ENCODE measurements at places on chromosomes 12 and 14.
A peak's percentile ranks its signal among the peaks of the same experiment; 100 is the strongest.

- no peak for ATAC-seq
These were observed 5.2 kb downstream of the CALM1 start for GRCh38 chr14:90402016-90402415.

- ATAC-seq: no peak
These were observed 198.9 kb upstream of the SFSWAP start for GRCh38 chr12:131511803-131512561.

DNA sequence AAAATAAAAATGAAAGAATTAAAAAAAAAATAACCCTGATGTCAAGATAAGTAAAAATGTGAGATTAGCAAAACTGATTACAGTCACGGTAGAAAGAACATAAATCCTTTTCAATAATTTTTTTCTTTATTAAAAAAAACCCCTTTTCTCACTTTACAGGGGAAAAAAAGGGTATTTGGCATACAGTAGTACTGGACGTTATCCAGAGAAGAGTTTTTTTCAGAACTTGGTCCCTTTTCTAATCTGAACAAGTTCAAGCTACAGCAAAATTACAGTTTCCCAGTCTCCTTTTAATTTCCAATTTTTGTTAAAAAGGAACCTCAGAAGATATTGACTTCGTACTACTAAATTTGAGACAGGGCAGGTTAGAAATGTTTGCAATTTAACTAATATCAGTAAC is 134.7 kb upstream of the DCN start:
- no peak for ATAC-seq

DNA sequence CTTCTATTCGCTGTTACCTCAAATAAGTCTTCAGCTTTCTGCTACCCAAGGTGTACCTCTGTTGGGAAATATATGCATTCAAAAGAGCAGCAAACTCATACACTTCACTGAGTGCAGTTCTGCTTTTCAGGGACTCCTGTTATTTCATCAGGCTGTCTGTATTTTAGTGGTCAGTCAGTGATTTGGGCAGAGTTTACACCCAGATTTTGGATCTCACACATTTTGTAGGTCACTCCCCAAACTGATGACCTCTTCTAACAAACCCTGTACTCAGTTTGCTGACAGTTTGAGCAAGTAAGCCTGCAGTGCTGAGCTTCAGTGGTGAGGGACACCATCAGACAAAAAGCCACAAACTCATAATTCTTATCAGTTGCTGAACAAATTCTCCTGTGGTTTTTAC is 8.2 kb upstream of the WASHC4 start:
- ATAC-seq: no peak

DNA sequence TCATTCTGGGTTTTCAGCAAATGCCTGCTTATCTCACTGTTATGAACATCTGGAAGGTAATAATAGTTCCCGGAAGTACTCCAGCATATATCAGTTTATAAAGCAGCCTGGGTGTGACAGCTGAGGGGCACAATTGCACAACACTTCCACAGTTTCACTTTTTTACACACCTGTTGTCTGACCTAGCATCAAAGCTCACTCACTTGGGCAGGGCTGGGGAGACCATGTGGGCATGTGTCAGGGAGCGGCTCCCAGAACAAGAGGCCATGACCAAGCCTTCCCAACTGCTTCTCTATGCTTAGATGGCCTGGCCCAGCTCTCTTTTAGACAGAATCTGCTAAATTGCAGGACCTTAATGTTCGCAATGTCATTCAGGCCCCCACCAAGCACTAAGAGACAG is 51.1 kb upstream of the RIC8B start:
- ATAC-seq: no peak

DNA sequence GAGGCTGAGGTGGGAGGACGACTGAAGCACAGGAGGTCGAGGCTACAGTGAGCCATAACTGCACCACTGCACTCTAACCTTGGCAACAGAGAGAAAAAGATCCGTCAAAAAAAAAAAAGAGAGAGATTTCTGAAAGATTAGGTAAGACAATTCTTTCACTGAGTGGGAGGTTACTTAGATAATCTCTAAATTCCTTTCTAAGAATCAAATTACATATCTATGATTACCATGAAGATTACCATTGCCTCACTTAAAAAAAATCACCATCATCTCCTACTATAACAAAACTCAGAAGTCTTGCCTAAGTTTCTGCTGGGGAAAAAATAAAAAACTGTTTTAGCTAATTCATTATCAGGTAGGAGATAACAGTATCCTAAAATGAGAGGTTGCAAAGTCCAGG is 366.7 kb downstream of the DUSP6 start:
- no peak for ATAC-seq

- no peak for ATAC-seq
These were observed 83.5 kb downstream of the TTC6 start for GRCh38 chr14:37678916-37679315.

DNA sequence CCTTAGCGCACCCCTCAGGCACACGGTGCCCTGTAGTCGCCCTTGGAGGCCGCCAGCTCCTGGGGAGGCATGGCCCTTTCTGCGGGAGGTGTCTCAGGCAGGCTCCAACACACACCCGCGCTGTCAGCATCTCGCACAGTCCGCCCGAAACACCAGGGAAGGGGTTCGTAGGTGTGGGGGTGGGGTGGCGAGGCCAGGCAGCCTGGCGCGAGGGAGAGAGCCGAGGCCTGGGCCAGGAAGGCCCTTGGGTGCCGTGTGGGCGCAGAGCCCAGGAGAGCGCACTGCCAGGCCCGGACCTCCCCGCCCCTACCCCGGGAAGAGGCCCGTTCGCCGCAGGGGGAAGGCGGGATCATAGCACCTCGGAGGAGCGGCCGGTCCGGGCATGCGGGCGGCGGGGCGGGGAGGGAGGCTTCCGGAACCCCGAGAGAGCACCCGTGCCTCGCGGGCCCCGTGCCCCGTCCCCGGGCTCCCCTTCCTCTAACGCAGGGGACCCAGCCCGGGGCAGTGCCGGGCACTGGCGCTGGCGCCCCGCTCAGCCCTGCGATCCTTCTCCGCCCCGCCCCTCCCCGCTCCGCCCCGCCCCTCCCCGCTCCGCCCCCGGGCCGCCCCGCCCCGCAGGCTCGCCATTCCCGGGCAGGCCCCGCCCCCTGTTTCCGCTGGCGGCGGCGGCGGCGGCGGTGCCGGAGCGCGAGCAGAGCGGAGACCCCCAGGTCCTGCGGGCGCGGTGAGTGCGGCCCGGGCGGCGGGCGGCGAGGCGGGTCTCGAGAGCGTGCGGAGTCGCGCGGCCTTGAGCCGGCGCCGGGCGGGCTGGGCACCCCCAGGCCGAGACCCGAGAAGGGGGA is at the start of gene TSPAN9:
Gene TSPAN9 (plus strand): TSS at position 650 of the 842 bp plus-strand sequence. CDS start 123,815 bp downstream, outside the sequence.
- peak; percentile 89 for ATAC-seq

GRCh38 chr12:123151457-123152454 is 866 bp upstream of the PITPNM2 start:
- no peak for ATAC-seq

DNA sequence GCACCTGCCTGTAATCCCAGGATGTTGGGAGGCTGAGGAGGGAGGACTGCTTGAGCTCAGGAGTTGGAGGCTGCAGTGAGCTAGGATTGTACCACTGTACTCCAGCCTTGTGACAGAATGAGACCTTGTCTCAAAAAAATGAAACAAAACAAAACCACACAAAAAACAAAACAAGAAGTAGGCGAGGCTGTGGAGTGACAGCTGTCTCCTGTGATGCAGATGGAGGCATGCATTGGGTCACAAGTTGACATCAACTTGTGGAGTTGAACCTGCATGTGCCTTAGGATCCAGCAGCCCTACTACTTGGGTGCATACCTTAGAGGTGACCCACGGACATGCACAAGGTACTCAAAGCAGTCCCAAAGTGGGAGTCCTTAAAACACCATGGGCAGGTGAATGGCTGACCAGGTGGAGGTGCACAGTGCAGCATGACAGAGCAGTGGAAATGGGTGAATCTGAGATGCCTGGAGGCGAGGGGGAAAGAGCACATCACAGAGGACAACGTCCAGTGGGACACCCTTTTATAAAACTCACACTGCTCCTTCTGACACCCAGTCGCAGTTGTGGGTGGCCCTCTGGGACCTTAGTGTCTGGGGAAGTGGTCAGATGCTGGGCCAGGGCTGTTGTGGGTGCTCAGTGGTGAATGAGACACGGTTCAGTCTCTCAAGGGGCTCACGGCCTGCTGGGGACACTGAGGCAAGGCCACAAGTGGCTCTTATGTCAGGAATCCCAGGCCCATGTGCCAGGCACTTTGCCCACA is 12.7 kb downstream of the PLBD2 start:
- ATAC-seq: no peak

DNA sequence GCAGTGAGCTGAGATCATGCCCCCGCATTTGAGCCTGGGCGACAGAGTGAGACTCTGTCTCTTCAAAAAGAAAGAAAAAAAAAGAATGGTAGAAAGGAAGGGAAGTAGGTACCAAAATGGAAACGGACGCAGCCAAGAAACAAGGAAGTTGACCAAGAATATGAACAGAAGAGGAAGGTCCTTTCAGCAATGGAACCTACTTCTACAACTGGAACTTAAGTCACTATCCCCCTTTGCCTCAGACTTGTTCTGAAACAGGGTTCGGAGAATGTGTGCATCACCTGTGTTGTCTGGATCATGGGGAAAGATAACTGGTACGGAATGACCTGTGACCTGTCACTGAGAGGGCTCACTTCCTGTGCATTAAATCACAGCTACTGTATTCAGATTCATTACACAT is 43.9 kb upstream of the RNASE1 start:
- no peak for ATAC-seq

DNA sequence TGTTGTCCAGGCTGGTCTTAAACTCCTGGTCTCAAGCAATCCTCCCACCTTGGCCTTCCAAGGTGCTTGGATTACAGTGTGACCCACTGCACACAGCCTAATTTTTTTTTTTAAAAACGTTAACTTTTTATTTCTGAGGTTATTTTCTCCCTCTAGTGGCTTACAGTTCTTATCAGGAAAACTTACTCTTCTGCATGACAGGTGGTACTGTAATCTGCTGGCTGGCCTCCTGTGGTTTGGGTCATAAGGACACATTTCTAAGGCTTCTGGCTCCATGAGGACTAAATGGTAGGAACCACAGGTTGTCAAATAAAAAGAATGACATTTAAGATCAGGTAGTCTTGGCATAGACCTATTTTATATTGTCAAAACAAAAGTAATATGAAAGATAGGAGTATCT is 7.7 kb upstream of the NCKAP1L start:
- no peak for ATAC-seq

DNA sequence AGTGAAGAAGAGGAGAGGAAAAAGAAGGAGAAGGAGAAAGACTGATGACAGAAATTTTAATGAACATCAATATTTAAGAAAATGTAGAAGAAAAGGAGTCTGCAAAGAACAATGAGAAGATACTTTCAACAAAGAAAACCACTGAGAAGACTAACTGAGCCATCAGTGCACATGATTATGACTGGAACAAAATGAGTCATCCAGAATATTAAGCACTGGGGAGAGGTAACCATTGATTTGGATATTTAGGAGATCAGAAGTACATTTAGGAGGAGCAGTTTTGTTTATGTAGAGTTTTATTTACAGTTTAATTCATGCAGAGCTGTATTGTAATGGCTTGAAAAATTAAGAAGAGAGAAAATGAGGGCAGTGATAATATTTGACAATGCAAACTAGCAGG is 159.1 kb downstream of the C12orf50 start:
- no peak for ATAC-seq

DNA sequence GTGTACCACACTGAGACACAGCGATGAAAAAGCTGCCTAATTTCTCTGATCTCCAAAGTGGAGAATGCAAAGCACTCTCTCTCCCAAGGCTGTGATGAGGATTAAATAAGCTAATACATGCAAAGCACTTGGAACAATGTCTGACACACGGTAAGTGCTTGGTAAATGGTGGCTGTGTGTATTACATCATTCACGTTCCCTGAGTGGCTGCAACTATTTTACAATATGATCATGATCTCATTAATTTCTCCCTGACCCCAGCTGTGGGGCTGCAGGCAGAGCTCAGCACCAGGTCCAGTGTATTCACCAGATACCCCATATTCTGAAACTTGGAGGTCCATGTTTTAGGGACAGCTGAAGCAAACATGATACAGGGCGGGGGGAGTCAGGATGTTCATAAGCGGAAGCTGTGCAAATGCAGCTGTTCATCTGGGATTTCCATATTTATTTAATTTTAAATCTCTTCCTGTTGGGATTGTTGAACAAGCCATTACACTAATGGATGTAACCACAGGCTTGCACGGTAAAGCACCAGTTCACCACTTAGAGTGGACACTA is 106.4 kb downstream of the CCDC60 start:
- ATAC-seq: no peak

- ATAC-seq: no peak
These were observed 9.1 kb downstream of the ADSS1 start for GRCh38 chr14:104732931-104733681.

DNA sequence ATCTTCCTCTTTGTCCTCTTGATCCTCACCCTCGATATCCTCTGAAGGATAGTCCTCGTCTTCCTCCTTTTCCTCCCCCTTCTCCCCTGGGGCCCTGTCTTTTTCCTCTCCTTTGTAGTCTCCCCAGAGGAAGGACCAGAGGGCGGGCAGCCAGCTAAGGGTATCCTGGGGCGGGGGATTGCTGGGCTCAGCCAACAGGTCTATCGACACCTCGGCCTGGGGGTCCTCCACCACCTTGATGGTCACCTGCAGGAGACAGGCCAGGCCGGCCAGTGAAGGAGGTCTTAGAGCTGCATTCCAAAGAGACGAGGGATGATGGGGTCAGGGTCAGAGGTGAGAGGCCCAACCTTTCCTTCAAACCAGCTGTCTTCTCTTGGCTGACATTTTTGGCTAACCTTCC is 16.2 kb downstream of the ISM2 start:
- no peak for ATAC-seq

DNA sequence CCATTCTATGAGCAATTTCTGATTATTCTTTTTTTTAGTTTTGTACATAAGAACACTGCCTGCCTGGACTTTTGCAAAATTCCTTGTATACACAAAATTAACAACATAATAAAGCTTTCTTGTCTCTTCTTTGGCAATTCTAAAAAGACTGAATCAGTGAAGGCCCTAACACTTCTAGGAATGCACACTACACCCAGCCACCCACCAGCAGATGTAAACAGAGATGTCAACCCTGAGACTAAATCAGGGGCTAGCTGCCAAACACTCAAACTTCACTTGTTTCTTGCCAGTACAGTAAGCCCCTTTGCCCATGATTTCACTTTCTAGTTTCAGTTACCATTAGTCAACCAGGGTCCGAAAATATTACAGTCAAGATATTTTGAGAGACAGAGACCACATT is 15.5 kb downstream of the DCAF5 start:
- peak; percentile 50 for ATAC-seq

DNA sequence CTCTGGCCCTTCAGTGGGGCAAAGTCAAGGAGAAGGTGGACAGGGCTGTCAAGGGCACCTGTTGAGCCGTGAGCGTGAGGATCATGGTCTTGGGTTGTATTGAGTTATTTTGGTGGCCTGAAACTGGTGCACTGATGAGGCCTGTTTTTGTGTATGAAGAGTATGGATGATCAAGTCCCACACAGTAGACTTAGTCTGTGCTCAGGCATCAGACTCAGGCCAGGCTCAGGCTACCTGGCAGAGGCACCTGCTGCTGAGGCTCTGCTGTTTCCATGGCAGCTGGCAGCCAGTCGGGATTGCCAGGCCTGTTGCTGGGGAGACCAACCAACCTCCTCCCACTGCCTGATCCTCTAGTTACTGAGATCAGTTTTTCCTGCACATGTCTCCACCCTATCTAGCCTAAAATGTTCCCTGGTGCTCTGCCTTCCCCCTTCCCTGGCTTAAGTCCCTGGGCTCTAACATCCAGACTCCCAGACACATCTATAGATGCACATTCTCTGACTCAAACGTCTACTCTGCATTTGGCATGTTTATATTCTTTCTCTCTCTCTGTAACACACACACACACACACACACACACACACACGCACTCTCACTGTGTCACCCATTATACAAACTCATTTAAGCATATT is 5.1 kb downstream of the JPH4 start:
- ATAC-seq: no peak
